Neural crest cell (in vitro differentiated cells): ENCODE measurements at places on chromosomes 3 and 15.

DNA sequence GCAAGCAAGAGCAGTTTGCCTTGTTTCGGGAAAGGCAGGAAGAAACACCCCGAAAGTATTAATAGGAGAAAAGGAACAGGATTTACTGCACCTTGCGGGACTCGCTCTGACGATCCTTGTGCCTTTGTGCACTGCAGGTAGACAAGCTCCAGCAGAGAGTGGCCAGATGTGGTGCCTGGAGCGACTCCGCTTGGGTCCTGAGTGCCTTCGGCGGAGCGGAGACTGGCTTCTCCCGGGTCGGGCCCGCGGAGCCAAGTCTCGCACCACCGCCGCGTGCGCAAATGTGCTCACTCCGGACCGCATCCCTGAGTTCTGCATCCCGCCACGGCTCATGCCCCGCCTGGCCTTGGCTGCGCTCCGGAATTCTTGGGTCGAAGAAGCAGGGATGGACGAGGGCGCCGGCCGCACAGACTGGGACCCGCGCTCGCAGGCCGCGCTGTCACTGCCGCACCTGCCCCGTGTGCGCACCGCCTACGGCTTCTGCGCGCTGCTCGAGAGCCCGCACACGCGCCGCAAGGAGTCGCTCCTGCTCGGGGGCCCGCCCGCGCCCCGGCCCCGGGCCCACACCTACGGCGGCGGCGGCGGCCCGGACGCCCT is 769 bp downstream of the C2CD4A start:
- no peak for DNase-seq

DNA sequence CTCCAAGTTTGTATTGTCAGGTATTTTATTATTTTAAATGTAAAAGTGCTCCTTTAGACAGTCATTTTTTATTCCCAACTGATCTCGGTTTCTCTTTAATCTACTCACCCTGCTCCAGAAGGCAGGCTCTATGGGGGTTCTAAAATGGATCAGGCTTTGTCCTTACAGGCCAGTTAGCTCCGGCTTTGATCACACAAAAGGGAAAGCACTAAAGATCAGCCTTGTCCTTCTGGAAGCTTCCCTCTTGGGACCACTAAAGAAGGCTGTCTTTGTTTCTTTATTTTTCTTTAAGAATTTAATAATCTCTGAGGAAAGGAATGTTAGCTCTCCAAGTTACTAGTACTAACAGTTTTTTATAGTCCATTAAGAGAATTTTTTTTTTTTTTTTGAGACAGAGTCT is 560.5 kb upstream of the ZNF717 start:
- no peak for DNase-seq

- no peak for DNase-seq
Observed at GRCh38 chr3:39130693-39131265, 22.6 kb downstream of the CSRNP1 start.

DNA sequence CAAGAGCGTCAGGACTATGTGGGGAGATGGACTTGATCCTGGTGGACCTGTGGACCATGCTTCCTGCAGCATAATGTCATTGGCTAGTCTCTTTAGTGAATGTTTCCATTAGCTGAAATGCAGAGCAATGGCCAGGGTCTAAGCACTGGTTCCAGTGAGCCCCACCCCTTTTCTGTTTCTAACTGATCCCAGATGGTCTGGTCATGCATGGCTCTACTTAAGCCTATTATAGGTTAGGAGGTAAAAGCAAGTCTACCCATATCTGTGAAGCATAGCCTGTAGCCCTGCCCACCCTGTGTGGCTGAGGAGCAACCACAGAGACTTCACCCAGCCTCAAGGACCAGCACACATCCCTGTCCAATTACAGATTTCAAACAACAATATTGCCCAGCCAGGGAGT is 419.2 kb downstream of the ZNF385D start:
- no peak for DNase-seq

DNA sequence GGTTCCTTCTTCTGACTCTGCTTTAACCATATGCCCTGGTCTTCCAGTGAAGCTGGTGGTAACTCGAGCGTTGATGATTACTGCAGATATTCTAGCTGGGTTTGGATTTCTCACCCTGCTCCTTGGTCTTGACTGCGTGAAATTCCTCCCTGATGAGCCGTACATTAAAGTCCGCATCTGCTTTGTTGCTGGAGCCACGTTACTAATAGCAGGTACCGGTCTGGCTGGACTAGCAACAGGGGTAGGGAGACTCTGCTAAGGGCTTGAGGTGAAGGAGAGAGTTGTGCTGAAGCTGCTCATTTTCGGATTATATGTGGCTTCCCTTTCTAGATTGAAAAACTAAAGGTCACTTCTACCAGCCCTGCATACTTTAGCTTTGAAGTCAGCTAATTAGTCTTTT is 16.8 kb downstream of the CLDN16 start:
- DNase-seq: no peak

DNA sequence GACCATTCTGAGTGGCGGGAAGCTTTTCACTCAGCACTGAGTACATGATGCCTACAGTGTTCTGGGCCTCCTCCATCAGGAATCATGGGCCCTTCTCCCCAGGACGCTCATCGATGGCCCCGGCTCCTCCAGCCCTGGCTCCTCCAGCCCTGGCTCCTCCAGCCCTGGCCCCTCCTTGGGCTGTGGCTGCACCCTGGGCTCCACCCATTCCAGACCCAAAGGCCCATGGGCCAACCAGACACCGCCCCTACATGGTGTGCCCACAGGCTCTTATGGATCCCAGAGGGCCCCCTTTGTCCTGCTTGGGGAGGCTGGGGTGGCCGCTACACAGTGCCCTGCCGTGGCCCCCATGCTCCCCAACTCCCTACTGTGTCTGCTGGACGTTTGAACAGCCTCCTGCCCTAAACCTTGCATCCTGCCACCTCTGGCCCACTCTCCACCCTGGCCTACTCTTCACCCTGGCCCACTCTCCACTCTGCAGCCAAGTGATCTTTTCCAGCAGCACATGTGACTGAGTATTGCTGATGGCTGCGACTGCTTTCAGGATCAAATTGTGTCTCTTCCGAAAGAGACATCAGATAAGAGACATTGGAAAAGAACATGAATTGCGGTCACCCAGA is 57.9 kb downstream of the APBA2 start:
- DNase-seq: no peak

- DNase-seq: peak; percentile 1
Observed at GRCh38 chr3:23537101-23537551, 268.6 kb upstream of the UBE2E1 start.

GRCh38 chr3:109382588-109382987 is 45.2 kb upstream of the DPPA4 start:
- no peak for DNase-seq

DNA sequence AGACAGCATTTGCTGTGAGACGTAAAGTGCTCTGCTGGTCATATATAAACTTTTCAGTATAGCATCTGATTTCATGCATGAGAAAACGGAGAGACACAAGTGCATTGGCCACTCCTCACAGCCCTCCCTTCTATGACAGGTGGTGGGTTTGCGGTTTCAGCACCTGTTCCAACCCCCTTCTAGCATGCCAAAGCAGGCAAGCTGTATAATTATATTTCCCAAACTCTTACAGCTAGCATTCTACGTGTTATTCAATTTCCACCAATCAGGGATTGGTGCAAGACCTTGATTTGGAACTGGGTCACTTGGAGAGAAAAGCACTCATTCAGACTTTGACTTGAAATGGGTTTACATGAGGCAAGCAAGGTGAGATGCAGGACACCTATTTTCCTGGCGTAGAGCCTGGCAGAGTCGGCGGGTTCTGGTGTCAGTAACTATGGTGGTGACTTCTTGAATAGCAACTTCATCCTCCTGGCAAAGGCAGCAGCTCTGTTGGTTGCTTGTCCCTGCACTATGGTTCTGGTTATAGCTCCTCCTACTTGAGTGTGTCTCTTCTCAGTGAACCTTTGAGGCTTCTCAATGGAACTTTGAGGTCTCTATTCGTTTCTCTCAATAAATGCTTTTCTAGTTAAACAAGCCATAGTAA is 356.5 kb downstream of the TBL1XR1 start:
- no peak for DNase-seq

DNA sequence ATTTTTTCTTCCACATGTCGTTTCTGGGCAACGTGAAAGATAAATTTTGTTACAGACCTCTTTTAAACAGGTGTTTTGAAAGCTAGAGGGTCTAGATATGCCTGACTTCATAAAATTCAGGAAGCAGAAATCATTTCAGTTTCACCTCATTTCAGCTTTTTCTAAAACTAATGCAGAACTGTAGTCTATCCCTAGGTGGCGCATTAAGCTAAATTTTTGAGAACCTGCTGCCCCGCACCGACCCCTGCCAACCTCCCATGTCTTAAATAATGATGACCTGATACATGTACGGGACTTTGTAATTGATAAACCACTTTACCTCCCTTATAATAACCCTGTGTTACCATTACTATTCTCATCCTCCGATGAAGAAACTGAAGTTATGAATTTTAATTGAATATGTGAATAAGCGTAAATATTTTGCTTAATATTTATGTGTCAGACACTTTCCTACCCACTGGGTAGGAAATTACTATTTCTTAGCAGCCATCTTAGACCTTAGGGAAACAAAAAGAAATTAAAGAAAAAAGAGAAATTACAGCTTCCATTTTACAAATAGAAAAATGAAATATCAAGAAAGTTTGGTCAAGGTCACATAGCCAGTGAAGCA is 78.7 kb upstream of the GCNT3 start:
- DNase-seq: peak; percentile 11

DNA sequence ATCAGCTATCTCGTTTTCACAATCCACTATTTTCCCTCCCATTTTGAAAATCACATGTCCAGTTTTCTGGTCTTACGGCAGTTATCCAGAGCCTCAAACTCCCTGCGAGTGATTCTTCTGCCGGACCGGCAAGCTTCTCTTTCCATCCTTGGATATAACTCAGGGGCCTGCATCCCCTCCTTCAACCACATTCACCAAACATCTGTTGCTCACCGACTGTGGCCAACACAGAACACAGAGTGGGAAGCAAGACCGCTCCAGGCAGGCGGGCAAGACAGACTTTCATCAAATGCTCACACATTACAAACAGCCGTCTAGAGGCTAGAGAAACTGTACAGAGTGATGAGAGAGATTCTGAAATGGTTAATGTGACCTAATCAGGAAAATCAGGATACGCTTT is 7.6 kb upstream of the SLC12A8 start:
- no peak for DNase-seq

DNA sequence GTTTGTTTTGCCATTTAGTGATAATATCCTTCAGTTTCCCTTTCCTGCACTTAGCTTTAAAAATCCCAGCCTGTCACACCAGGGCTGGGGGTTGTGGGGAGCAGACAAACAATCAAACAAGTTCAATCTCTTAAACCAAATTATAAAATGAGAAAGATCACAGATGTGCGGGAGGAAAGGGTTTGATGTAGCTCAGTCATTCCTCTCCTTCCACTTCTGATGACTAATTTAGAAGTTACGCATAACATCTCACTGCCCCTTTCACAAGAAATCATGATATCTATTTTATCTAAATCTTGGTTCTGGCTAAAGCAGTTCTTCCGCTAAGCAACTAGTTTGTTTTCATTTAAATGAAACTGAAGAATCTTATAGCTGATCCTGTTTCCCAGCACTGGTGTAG is 34.1 kb upstream of the ATG7 start:
- DNase-seq: no peak

GRCh38 chr3:30269751-30270445 is 336.5 kb upstream of the TGFBR2 start:
- DNase-seq: no peak

DNA sequence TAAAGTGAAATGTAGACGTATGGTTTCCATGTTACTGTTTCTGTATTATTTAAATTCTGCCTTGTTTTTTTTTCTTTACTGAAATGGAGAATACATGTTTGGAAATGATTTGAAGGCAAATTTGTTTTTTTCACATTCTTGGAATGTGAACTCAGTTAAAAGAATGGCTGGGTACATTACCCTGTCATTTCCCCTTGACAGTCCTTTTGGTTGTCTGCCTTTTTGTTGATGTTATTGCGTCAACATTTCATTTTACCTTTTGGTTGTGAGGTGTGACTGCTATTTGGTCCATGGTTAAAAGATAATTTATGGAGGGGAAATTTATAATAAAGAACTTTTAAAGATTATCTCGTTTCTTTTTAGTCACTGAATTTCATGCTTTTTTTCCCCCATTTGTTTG is 3.2 kb upstream of the GPR171 start:
- DNase-seq: no peak

GRCh38 chr3:115658337-115659181 is 35.2 kb downstream of the GAP43 start:
- DNase-seq: peak; percentile 72

GRCh38 chr15:79031201-79031600 is 59.4 kb downstream of the RASGRF1 start:
- no peak for DNase-seq

DNA sequence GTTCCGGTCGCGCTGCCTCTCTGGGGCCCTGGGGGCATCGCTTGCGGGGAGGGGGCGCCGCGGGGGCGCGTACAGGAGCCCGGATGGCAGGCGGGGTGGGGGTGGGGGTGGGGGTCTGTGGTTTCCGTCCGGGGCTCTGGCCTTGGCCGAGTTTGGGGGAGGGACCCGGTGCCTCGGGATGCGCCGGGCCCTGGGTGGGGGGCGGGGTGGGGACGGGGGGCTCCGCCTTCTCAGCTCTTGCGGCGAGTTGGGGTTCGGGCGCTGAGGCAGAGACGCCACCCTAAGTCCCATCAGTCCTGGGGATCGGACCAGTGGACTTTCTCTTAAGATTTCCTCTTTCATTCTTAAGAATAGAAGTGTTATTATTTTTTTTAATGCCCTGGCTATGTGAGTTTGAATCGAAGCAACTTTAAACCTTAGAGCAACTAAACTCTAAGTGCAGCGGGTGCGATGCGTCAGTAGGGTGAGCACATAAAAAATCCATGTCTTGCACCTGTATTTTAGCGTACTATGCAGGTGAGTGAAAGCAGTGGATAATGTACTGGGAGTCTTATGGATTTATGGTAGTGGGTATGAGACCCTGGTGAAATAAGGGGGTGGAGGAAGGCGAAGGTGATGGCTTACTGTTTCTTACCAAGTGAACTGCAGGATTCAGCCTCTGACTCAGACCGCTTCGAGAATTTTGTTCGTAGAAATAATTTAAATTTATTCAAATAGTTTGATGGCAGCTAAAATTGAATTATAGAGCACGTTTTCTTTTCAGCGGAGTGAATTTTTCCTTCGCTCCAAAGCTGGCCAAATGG is 762 bp downstream of the CTNNB1 start:
- DNase-seq: peak; percentile 7

GRCh38 chr3:25744470-25744869 is 38.8 kb downstream of the NGLY1 start:
- no peak for DNase-seq

DNA sequence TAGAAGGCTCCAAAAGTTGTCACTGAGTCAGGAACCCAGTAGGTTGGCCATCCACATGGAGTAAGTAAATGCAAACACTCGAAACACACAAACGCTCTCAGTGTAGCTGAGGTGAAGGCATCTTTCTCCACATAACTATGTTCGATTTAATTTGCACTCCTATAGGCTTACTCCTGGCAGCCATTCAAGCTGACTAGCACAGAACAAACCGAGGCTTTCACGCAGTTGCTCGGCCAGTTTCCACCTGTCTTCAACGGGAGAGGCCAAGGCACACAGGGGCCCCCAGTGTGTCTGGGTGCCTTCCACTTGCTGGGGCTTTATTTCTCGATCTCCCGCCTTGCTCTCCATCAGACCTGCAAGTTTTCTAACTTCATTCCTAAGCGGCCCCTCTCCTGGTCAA is 18.9 kb downstream of the RGMA start:
- no peak for DNase-seq
